ENCODE measurements at places on chromosomes 1 and 21.

DNA sequence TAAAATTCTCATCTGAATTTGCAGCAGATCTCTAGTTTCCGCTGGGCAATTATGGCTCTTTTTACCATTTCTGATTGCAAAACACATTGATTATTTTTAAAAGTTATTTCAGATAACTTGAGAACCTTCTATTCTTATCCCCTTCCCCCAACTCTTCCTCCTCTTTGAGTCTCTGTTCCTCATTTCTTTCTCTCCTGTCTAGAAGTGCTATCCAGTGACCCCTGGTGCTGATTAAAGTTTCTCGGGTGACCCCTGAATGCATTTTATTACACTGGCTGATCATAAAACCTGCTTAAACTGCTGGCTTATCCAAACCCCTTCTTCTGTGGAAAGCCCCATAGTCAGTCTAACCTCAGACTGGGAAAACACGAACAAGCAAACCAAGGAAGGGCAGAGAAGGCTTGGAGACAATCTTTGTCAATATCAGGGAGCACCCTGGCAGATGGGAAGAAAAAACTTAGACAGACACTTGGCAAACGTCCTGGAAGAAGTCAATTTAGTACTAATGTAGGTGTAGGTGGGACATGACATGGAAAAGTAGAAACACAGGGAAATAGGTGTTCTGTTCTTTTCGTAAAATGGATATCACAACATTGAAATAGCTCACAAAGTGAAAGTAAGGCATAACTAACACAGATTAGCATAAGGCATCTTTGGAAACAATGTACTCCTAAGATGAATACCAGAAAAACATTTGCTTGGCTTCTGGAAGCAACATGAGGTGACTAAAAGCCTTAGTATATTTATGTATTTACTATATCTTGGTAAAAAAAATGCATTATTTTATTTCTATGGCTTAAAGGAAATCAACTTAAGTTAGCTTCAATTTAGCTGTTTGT, 61.4 kb downstream of the GORAB start:
- H3K27me3 ChIP-seq = peaks cover 19% of the 10 kb centered on the region
- no peaks in the 10 kb centered on the region for H3K4me1 ChIP-seq
- H3K36me3 ChIP-seq = no peaks in the 10 kb centered on the region
- DNase-seq = no peak

DNA sequence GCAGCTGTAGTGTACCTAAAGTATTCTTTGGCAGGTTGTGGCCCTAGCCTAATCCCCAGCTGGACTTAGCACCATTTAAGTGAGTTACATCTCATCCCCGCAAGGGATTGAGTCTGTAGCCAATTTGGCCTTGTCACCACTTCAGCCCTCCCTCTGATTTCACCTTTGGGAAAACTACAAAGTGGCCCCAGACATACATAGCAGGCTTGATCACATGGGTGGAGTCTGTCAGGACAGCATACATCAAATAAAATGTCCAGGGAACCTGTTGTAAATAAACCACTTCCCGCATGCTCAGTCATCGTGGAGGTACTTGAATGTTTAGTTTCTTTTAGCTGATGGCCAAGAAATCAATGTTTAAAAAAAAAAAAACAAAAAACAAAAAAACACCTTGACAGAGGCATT, 142.5 kb downstream of the DHRS3 start:
- peak overlapping the region; percentile 73 for H3K27ac ChIP-seq
- peaks cover 47% of the 10 kb centered on the region for H3K36me3 ChIP-seq
- no peak for DNase-seq
- no peaks in the 10 kb centered on the region for H3K27me3 ChIP-seq
- peaks cover 84% of the 10 kb centered on the region for H3K4me1 ChIP-seq

GRCh38 chr1:184462155-184462554, 75.3 kb downstream of the C1orf21 start:
- no peak for DNase-seq
- no peaks in the 10 kb centered on the region for H3K4me1 ChIP-seq
- H3K27me3 ChIP-seq = peaks cover 2% of the 10 kb centered on the region
- no peaks in the 10 kb centered on the region for H3K36me3 ChIP-seq
- no peak overlapping the region for H3K4me3 ChIP-seq
- H3K27ac ChIP-seq = no peak overlapping the region

- DNase-seq = no peak
- no peaks in the 10 kb centered on the region for H3K4me1 ChIP-seq
- no peak overlapping the region for H3K4me3 ChIP-seq
- H3K27me3 ChIP-seq = no peaks in the 10 kb centered on the region
- H3K27ac ChIP-seq = no peak overlapping the region
These were observed 157.3 kb downstream of the KCNJ6 start for GRCh38 chr21:37758982-37759381.

GRCh38 chr1:66705110-66705509, 47.1 kb upstream of the DYNLT5 start:
- no peak overlapping the region for H3K4me3 ChIP-seq
- H3K27ac ChIP-seq = no peak overlapping the region
- no peaks in the 10 kb centered on the region for H3K36me3 ChIP-seq
- DNase-seq = no peak
- H3K4me1 ChIP-seq = no peaks in the 10 kb centered on the region
- peaks cover 20% of the 10 kb centered on the region for H3K27me3 ChIP-seq
